Stimulated activated memory B cell treated with anti-CD40 and anti-IgM and Interleukin-4, amounts not matched to agents 10 μg/mL and 1 μg/mL and 100 μg/mL, for 72 hours (primary cell): ENCODE measurements at places on chromosomes 5 and 9.

GRCh38 chr5:88888848-88889188 is 5.8 kb upstream of the MEF2C start:
- peak; percentile 11 for ATAC-seq

DNA sequence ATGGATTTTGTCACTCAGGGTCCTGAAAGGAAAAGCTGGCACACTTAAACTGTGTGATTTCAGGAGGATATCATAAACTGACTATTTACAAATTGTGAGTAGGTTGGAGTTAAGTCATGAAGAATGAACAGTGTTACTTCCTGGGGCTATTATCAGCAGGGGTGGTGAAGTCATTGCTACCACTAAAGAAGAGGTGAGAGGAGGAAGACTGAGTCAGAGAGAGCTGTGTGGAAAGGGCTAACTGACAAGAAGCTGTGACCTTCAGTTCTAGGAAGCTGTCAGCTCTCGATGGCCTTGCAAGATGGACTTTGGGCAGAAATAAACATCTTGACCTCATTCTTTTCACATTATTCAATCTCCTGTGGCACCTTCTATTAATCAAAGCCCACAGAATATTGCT is 72.3 kb upstream of the STARD4 start:
- no peak for ATAC-seq

GRCh38 chr9:114911167-114911821 is 19.1 kb downstream of the TNFSF8 start:
- ATAC-seq: no peak

DNA sequence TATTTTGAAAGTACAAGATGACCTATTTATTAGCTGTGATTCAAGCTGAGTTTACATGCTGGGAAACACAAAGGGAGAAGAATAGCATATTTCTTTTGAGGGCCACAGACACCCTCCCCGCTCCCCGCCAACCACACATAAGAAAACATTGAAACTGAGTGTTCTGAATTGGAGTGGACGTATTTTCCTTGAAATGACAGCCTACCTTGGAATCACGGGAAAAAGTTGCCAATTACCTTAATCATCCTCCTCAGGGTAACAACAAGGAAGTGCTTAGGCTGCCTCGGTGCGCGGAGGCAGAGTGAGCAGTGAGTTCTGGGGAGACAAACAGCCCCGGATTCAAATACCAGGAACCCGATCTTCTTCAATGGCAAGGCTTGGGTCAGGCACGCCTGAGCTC is 31.4 kb downstream of the CFAP77 start:
- no peak for ATAC-seq

DNA sequence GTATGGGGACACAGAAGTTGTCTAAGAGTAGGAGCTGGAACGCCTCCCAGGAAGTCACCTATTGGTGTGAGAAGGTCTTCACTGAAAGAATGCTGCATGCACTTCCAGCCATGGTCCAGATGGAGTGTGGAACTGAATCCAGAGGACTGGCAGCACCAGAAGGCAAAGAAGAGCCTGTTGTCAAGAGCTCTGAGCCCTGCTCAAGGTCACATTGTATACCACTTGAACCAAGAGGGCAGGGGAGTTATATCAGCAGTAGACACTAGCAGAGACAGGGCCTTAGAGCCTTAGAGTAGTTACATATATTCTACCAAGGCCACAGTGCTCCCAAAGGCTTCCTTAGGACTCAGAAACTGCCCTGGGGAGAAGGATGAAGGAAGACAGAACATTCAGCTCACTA is 130.8 kb upstream of the POC5 start:
- ATAC-seq: peak; percentile 4

- ATAC-seq: no peak
These were observed 403.0 kb downstream of the GADD45G start for GRCh38 chr9:90007516-90008440.

DNA sequence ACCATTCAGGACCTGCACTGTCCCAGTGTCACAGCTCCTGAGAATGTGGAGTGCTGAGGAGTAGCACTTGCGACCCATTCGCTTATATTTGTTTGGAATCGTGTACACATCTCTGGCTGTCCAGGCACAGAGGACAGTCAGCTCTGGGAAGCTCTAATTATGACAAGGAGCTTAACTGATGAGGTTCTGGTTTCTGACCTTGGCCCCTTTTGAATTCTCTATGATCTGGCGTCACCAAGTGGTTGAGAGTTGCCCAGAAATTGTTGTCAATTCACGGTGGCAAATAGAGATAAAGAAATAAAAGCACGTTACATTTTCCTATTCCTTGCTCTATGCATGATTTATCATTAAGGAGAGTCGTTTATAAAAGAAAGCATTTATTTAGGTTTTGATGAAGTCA is 34.9 kb upstream of the LECT2 start:
- ATAC-seq: no peak

DNA sequence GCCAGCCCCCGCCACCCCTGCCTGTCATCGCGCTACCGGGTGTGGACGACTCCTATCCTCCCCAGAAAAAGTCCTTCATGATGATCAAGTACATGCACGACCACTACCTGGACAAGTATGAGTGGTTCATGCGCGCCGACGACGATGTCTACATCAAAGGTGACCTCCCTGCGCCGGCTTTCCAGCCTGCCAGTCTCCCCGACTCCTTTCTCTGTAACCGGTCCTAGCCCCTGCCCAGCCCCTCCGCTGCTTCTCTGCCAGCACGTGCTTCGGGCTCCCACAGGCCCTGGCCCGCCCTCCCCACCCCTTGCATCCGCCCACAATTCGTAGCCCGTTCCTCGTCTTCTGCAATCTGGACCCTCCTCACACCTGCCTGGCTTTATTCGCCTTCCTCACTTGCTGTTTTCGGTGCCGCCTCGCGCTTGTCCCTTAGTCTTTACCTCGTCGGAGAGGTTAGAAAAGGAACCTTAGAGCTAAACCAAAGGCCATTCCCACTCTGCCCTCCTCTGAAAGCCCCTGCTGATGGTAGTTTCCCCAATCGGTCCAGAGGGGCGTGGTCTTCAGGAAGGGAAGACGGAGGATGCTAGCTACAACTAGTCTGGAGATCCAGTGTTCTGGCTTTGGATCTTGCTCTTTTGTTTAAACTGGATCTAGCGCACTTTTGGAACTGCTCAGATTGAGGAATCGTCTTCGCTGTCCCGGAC is 1.4 kb downstream of the CHSY3 start:
- ATAC-seq: no peak

DNA sequence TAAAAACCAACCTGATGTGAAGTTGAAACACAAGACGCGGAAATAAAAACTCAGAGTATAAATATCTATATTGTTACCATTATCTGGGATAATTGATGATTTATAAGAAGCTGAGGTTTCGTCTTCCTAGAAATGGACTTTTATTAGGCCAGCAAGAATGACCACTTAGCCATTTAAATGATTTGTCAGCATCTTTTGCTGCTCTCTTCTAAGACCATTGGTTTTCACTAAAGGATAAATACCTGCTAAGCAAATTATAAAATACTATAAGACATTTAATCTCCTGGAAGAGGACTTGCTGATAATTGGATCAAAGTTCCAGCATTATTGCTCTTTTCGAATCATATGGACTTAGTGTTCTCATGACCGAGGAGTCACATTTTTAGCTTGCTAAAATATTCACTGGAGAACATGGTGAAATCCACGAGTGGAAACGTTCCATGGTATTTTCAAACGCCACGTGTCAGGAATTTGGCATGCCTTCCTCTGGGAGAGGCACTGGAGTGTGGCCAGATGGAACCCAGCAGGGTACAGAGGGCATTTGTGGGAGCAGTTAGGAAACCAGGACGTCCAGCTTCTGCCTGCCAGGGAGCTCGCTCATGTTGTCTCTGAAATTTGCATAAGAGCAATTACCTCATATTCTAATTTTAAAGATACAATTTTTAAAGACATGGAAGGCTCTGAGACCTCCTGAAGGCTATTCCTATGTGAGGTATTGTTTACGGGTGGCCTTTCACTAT is 43.1 kb downstream of the TNFAIP8 start:
- no peak for ATAC-seq
